ENCODE measurements at places on chromosomes 6 and 20.

DNA sequence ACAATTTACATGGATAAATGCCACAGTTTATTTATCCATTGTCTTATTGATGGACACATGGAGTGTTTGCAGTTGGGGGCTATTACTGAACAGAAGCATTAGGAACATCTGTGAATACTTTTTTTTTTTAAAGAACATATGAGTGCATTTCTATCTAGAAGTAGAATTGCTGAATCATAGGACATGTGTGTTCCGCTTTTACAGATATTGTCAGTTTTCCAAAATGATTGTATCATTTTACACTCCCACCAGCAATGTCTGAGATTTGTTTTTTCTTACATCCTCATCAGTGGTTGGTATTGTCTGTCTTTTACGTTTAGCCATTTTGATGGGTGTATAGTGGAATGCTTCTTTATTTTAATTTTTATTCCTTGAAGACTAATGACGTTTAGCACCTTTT, 42.0 kb upstream of the ASIP start:
- DNase-seq, result no peak

GRCh38 chr6:151807513-151808370, at the start of gene ESR1:
TSS of gene ESR1 (plus strand) at chr6:151807682. CDS start at chr6:151807913, 231 bp downstream.
- DNase-seq, result no peak

GRCh38 chr6:111219785-111220184, 132.5 kb downstream of the SLC16A10 start:
- DNase-seq, result no peak

DNA sequence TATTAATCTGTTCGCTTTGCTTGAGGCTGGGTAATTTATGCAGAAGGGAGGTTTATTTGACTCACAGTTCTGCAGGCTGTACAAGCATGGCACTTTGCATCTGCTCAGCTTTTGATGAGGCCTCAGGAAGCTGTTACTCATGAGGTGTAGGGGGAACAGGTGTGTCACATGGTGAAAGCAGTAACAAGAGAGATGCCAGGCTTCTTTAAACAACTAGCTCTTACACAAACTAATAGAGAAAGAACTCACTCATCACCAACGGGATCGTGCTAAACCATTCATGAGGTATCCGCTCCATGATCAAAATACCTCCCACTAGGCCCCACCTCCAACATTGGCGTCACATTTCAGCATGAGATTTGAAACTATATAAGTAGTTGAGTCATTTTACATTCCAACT, 34.4 kb upstream of the GCLC start:
- DNase-seq, result peak; percentile 2

GRCh38 chr6:101403216-101403945, 9.9 kb downstream of the GRIK2 start:
- no peak for DNase-seq

DNA sequence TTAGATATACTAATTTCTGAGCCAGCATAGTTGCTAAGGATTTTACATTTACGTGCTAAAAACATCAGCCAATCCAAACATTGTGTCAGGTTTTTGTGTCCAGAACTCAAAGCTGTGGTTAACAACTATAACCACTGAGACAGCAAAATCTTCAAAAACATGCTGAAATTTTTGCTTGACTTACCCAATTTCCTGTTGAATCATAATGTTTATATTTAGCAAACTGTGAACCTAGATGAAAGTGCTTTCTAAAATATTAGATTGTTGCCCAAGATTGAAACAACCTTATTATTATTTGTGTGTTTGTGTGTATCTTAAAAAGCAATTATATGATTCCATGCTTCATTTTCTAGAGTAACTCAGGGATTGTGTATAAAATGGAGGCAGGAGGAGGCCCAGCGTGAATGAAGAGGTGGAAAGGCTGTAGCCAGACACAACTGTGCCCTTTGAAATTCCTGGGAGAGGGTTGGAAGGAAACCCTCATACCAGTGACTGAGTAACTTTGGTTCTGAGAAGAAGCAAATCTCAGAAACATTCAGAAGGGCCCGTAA, 48.0 kb downstream of the ARMC2 start:
- DNase-seq, result no peak
